ENCODE measurements at places on chromosomes 7 and 10.

DNA sequence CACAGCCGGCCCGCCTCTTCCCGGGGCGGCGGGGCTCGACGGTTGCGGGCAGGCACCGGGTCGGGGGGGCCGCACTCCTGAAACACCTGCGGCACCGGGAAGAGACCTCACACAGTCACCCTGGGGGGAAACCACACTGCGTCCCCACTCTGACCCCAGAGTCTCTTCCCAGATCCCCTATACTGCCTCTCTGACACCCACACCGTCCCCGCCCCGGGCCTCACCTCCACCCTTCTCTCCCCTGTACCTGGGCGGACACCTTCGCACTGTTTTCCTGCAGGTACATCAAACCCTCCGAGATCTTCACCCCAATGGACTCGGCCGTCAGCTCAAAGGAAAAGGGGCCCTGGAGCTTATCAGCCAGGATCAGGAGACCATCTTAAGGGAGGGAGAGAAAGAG is 3.4 kb upstream of the GAL3ST4 start:
- DNase-seq: no peak

DNA sequence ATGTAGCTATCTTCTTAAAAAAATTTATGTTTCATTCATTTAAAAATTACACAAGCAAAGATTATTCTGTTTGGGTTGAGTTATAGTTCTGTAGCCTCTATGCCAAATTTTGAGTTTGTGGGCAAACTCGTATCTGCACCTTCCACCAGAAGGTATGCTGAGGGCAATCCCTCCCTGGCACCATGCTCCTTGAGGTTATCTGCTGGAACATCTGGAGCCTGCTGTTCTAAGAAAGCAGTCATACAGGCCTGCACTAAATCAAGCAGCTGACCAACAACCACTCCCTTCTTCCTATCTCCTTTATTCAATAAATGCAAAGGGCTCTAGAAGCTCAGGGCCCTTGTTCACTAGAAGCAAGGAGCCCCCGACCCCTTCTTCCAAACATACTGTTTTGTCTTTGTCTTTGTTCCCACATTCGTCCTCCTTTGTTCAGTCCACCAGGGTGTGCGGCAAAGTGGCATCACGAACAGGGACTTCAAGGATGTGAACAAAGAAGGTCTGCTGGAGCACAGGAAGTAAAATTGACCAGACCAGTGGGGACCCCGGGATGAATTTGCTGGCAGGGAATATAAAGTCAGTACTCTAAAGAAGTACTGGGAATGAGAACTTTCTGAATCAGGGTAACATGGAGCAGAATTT is 36.4 kb downstream of the OR13A1 start:
- DNase-seq: no peak

- no peak for DNase-seq
These were observed 51.0 kb downstream of the BAMBI start for GRCh38 chr10:28728366-28728765.

- peak; percentile 18 for DNase-seq
These were observed 10.2 kb upstream of the CH25H start for GRCh38 chr10:89217057-89217990.

DNA sequence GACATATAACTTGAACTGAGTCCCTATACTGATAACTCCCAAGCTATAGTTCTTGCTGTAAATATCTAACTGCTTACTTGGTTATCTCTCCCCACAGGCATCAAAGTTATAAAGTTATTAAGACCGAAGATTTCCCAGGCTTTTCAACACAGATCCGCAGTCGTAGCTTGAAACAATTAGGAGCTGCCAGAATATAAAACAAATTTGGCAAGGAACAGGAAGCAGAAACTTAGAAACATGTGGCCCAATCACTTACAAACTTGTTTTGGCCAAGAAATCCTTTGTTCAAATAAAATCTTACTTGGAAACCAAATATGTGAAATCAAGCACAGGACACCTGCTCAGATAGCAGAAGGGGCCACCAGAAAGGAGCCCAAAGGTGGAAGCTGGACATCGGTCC is 9.0 kb downstream of the SLC16A12 start:
- no peak for DNase-seq

DNA sequence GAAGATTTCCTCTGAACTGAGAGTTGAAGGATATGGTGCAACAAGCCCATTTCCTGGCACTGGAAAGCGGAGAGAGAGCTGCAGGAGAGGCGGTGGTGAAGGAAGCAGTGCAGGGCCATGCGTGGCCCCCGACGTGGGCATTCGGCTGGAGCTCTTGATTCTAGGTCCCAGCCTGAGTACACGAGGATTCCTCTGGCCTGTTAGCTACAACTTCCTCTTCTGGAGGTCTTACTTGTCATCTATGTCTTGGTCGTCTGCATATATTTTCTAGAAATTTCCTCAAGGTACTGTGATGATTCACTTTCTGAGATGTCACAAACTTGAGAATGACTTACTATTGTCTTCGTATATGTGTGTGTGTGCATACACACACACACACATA is 59.2 kb upstream of the JAZF1 start:
- DNase-seq: no peak

GRCh38 chr7:138021889-138022288 is 20.0 kb upstream of the CREB3L2 start:
- no peak for DNase-seq

GRCh38 chr7:75991531-75992082 is 2.8 kb downstream of the TMEM120A start:
- no peak for DNase-seq

DNA sequence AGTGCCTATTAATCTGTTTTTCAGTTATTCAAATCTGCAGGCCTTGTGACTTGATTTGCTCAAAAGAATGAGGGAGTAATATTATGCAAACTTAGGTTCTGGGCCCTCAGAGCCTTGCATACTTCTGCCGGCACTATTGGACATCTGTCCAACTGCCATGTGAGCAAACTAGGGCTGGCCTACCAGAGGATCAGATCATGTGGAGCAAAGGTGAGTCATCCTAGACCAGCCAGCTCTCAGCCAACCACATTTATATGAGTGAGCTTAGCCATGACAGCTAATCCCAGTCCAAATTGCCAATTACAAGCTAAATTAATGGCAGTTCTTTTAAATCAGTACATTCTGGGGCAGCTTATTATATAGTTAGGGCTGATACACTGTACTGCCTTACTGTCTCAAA is 69.6 kb downstream of the SDHAF3 start:
- no peak for DNase-seq

GRCh38 chr7:80552031-80552694 is 40.3 kb upstream of the GNAT3 start:
- DNase-seq: no peak

DNA sequence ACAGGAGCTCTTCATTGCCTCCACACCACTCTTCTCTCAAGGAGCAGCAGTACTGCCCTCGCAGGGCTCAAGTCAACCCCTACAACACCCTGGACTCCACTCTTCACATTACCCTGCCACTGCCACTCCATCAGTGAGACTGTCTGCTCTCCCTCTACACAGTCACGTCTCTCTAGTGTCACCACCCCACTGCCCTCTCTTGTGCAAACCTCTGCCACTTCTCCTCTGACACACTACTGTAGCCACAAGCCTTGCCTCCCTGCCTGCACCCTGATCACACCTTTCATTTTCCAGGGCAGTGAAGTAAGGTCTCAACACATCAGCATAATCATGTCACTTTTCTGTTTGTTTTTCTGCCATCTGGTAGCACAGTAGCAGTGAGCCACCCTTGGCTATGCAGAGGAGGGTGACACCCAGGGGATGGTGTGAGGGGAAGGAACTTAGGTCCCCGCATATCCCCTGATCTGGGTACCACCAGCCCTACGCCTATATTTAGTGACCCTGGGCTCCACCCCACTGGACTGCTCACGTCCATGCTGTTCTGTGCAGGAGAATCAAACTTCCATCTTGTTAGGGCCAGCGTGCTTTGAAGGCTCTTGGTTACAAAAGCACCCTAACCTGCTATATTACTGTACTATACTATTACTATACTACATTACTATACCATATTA is 1.6 kb downstream of the C10orf143 start:
- no peak for DNase-seq

DNA sequence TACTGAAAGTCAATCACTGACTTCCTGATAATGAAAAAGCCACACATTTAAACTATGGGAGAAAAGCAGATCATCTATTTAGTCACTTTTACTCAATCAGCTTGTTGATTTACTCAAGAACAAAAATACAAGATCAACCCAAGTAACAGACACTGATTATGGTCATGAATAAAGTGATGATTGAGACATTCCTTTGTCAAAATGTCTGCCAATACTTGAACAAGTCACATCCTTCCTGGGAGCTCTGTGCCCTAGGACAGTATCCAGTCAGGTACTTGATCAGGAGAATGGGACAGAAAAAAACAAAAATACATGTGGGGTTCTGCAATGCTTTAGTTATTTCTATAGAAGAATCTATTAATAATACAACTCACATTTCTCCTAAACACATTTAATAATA is 150.0 kb upstream of the NEBL start:
- no peak for DNase-seq

GRCh38 chr10:51606825-51607462 is 92.5 kb downstream of the CSTF2T start:
- DNase-seq: no peak

GRCh38 chr10:86942441-86943315 is 14.7 kb downstream of the MMRN2 start:
- DNase-seq: no peak

DNA sequence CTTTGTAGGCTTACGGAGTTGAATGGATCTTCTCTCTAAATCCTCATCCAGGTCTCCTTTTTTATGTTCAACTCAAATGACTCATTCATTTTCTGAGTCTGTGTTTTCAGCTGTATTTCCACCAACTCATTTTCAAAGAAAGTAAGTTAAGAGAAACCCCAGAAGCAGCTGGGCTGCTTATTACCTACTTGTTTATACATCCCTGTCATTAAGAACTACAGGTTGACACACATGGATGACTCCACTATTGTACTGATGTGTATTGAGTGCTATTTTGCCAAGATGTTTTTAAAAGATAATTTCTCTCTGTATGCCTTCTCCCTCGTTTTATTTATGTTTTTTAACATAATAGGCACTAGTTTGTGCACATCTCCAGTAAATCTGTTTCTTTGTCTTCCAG is 41.9 kb downstream of the DGKI start:
- no peak for DNase-seq

DNA sequence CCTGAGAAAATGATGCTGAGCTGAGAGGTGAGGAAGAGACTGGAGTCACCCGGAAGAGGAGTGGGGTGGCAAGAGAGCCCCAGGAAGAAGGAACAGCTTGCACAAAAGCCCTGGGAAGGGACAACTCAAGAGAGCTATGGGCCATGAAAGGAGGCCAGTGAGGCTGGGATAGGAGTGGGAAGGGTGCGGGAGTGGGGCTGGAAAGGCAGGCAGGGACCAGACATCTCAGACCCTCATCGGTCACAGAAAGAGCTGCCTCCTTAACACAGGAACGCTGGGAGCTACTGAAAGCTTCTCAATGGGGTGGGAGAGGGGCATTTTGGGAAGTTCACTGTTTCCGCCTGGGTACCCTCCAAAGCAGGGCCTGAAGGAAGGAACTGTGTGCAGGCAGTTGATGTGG is 122.0 kb upstream of the UNC5B start:
- DNase-seq: no peak

DNA sequence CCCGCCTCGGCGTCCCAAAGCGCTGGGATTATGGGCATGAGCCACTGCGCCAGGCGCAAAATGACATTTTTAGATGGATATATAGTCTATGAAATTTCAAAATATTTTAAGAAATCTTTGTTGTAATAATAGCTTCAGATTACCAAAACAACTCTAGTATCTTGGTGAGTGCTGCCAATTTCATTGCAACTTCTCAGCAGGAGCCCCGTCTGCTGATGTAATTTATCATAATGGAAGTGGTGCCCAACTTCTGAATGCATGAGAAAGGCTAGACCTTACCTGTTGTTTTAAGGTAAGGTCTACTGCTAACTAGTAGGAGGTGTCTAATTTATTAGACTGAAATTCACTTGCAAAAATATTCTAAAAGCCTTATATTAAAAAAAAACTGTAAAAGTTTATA is 20.0 kb downstream of the PDSS1 start:
- DNase-seq: no peak

DNA sequence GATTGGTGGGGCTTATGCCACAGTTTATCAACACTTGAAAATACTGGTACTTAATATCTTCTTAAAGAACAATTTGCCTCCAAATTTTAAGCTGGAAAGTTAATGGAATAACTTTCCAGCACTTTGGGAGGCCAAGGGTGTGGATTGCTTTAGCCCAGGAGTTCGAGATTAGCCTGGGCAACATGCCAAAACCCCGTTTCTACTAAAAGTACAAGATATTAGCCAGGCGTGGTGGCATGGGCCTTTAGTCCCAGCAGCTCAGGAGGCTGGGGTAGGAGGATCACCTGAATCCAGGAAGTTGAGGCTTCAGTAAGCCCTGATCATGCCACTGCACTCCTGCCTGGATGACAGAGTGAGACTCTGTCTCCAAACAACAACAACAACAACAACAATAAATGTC is 56.0 kb downstream of the PRF1 start:
- DNase-seq: no peak

GRCh38 chr10:12927896-12928295 is 73.6 kb downstream of the CCDC3 start:
- DNase-seq: no peak

- DNase-seq: no peak
These were observed 12.3 kb upstream of the RBP3 start for GRCh38 chr10:47335906-47336305.

GRCh38 chr7:74452748-74453321 is 871 bp upstream of the GTF2IRD1 start:
- DNase-seq: no peak

DNA sequence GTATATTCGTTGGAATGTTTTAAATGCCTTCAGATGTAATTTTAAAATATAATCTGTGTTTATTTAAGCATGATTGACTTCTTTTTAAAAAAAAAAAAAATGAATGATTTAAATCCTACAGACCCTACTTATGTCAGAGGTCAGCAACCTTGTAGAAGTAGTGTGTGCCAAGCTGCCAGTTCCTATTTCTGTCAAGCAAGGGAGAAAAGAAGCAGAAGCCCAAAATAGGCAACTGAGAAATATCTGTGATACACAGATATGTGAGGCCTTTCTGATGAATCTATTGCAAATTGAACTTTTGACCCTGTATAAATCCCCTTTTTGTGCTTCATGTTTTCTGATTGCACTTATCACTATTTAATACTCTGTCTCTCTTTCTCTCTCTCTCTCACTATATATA is 199.5 kb downstream of the LRRN3 start:
- DNase-seq: no peak

- DNase-seq: no peak
These were observed 6.5 kb downstream of the UROS start for GRCh38 chr10:125816548-125816947.

- DNase-seq: no peak
These were observed 101.5 kb upstream of the TMEM72 start for GRCh38 chr10:44809647-44810046.

- peak; percentile 51 for DNase-seq
These were observed 489.8 kb upstream of the ZMIZ1 start for GRCh38 chr10:78578929-78579328.

GRCh38 chr7:47042669-47043068 is 539.2 kb downstream of the TNS3 start:
- no peak for DNase-seq

DNA sequence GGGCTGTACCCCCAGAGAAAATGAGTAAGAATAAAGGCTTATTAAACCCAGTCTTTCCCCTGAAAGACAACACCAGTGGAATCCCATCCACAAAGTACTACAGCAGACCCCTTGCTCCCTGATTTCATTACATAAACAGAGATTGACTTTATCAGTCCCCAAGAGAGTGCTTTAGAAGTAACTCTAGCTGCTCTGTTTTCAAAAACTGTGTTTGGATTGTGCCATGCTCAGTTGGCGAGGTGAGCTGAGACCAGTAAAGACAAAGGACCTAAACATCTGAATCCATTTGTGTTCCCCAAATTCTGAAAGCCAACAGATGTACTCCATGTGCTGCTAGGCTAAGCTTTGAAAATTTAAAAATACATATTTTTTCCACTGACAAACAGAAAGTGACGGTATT is 127.0 kb downstream of the ATE1 start:
- no peak for DNase-seq

Data from stimulated activated CD4-positive, alpha-beta T cell treated with anti-CD3 and anti-CD28 coated beads, Interleukin-15, amount 100 ng/mL, for 48 hours (primary cell).